ENCODE measurements at places on chromosomes 16 and 17. TPM values are rescaled to one million over a fixed set of nuclear protein-coding genes. Genes with fewer than 3 reads are reported as not detected.

The FBXL19 gene
- total RNA-seq = 36.5 TPM

The KRTAP9-2 gene
- not detected for total RNA-seq

The ANKFN1 gene
- total RNA-seq = not detected

The CCL7 gene
- not detected for total RNA-seq

The WNK4 gene
- total RNA-seq = 0.12 TPM

The MEIOC gene
- 0.42 TPM for total RNA-seq

The HEXD gene
- total RNA-seq = 36.0 TPM

DNA sequence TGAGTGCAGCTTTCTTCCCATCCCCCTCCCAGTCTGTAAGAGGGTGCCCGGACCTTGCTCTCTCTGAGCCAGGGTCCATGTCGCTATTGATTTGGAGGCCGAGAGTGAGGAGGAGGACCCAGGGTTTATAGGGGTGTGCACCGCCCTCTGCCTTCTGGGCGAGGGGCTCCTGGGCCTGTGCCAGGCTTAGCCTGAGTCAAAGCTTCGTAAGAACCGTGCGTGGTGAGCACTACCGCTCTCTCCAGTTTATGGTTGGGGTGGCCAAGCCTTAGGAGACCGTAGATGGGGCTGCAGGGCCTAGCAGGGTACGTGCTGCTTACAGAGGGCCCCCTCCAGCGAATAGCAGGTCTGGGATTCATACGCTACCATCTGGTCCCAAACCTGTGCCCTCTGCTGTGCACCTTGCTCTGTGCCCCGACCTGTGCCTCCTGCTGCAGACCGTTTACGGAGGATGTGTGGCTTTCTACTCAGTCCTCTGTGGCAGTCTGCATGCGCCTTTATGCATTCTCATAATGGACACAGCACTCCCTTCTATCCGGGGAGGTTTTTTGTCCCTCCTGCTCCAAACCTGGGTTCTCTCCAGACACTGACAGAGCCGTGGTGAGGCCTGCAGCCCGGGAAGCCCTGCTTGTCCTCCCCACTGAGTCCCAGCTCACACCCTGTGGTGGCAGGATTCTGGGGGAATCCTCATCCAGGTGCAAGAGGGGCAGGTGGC is 54.7 kb downstream of the PGS1 start:
- H3K36me3 ChIP-seq = peaks cover 11% of the 10 kb centered on the region
- H3K27me3 ChIP-seq = no peaks in the 10 kb centered on the region

DNA sequence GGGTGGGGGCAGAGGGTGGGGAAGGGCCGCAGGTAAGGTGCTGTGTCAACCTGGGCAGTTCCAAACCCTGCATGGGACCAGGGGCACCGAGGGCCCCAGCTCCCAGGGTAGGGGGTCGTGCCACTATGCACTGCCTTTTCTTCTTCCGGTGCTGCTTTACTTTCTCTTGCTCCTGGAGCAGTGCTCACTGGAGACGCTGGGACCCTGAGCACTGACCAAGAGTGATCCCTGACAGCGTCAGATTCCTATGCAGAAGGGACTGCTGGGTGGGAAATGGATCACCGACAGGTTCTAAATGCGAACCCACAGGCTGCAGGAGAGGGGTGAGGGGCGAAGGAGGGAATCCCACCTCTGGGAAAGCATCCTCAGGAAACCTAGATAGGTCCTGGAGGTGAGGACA is 470.1 kb downstream of the SOX9 start:
- no peaks in the 10 kb centered on the region for H3K36me3 ChIP-seq
- DNase-seq = no peak
- H3K4me1 ChIP-seq = peaks cover 36% of the 10 kb centered on the region
- H3K27ac ChIP-seq = peak overlapping the region; percentile 18

- DNase-seq = no peak
- H3K27ac ChIP-seq = no peak overlapping the region
- no peak overlapping the region for H3K4me3 ChIP-seq
- H3K27me3 ChIP-seq = peaks cover 27% of the 10 kb centered on the region
- H3K36me3 ChIP-seq = no peaks in the 10 kb centered on the region
Measured at GRCh38 chr17:65219124-65219523, 82.0 kb downstream of the RGS9 start.

DNA sequence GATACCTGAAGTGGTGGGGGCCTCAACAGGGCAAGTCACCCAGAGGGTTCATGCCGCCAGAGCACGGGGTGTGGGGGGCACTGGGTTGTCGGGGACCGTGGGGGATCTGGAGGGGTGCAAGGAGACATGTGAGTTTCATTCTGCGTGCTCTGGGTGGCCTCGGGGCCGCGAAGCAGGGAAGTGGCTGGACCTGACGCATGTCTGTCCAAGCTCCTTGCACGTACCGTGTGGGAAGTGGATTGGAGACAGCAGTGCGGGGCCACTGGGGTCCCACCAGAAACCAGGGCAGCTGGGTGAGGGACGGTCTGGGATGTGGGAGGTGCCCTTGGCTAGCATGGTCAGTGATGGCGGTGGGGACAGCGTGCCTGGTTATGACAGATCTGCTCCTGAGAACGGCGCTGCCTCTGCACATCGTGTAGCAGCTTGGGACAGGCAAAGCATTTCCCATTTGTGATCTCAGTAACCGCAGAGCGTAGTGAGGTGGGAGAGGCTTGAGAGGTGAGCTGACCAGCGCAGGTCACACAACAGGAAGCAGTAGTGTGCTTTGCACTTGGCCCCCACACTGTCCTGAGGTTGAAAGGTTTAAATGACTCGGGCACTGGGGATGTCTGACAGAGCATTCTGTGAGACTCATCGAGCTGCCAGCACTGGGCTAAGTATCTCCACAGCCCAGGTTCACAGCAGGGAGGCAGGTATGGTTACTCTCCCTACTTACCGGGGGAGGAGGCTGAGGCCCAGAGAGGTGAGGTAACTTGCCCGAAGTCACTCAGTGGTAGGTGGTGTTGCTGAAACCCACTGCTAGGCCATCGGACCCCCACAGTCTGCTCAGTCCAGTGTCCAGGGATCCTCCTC is 114.4 kb downstream of the SOCS1 start:
- H3K27ac ChIP-seq = peak overlapping the region; percentile 41
- DNase-seq = no peak
- H3K4me3 ChIP-seq = no peak overlapping the region
- peaks cover 51% of the 10 kb centered on the region for H3K4me1 ChIP-seq

DNA sequence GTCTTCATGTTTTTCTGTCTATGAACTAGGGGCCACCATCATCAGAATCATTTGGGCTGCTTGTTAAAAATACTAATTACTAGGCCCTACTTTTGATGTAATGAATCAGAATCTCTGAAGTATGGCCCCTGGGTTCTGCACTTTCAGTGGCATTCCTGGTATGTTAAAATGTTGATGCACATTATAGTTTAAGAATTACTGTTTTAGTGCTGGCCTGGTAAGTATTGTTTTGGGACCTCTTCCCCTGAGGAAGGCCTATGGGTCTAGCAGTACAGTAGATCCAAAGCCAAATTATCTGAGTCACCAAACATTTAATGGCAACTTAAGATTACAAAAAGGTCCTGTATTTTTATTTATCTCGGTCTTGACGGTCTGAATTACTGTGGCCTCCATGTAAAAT is 58.8 kb downstream of the AP2B1 start:
- no peak for DNase-seq
- H3K27ac ChIP-seq = no peak overlapping the region
- H3K36me3 ChIP-seq = peaks cover 44% of the 10 kb centered on the region
- no peaks in the 10 kb centered on the region for H3K4me1 ChIP-seq
- no peak overlapping the region for H3K4me3 ChIP-seq

- peaks cover 36% of the 10 kb centered on the region for H3K27me3 ChIP-seq
- H3K27ac ChIP-seq = no peak overlapping the region
- peaks cover 2% of the 10 kb centered on the region for H3K4me1 ChIP-seq
- no peaks in the 10 kb centered on the region for H3K36me3 ChIP-seq
Measured at GRCh38 chr17:54899201-54899600, 1.5 kb upstream of the TOM1L1 start.

- no peak overlapping the region for H3K27ac ChIP-seq
- H3K4me1 ChIP-seq = no peaks in the 10 kb centered on the region
Measured at GRCh38 chr17:10756619-10757018, 26.8 kb upstream of the TMEM220 start.

- no peak overlapping the region for H3K27ac ChIP-seq
- no peaks in the 10 kb centered on the region for H3K27me3 ChIP-seq
- no peak overlapping the region for H3K4me3 ChIP-seq
- no peaks in the 10 kb centered on the region for H3K36me3 ChIP-seq
- DNase-seq = no peak
- no peaks in the 10 kb centered on the region for H3K4me1 ChIP-seq
Measured at GRCh38 chr16:20399185-20399584, 5.4 kb downstream of the PDILT start.

GRCh38 chr17:71726341-71726740 is 394.5 kb upstream of the SOX9 start:
- no peak overlapping the region for H3K27ac ChIP-seq
- H3K4me1 ChIP-seq = no peaks in the 10 kb centered on the region
- no peaks in the 10 kb centered on the region for H3K27me3 ChIP-seq
- no peak for DNase-seq
- no peak overlapping the region for H3K4me3 ChIP-seq
- H3K36me3 ChIP-seq = no peaks in the 10 kb centered on the region

DNA sequence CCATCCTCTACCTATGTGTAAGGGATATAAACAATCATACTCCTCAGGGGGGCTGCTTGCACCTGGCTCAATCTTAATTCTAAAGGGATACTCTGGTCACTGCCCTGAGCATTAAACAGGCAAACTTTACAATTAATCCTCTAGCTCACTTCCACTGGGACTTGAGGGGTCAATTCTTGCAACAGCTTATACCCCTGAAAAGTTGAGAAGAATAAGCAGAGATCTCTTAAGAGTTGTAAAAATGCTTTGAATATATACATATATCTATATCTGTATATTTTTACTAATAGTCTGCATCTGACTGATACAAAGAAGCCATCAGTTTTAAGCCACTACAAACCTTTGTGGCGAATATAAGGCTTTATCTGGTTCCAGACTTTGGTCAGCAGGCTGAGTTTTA is 19.6 kb downstream of the HEATR6 start:
- H3K36me3 ChIP-seq = peaks cover 60% of the 10 kb centered on the region
- no peaks in the 10 kb centered on the region for H3K4me1 ChIP-seq
- no peaks in the 10 kb centered on the region for H3K27me3 ChIP-seq
- no peak for DNase-seq
- H3K4me3 ChIP-seq = no peak overlapping the region

GRCh38 chr17:75832164-75832651 is 12.0 kb downstream of the UNC13D start:
- H3K4me1 ChIP-seq = peaks cover 25% of the 10 kb centered on the region
- peak; percentile 72 for DNase-seq
- H3K27me3 ChIP-seq = no peaks in the 10 kb centered on the region
- H3K36me3 ChIP-seq = peaks cover 40% of the 10 kb centered on the region
- H3K27ac ChIP-seq = peak overlapping the region; percentile 91
- H3K4me3 ChIP-seq = peak overlapping the region; percentile 78

- H3K27ac ChIP-seq = no peak overlapping the region
- H3K36me3 ChIP-seq = peaks cover under 1% of the 10 kb centered on the region
- H3K4me3 ChIP-seq = no peak overlapping the region
Measured at GRCh38 chr16:79672524-79672923, 72.0 kb upstream of the MAF start.

GRCh38 chr16:50736448-50736847 is 5.4 kb upstream of the CYLD start:
- no peaks in the 10 kb centered on the region for H3K27me3 ChIP-seq
- no peak overlapping the region for H3K27ac ChIP-seq
- H3K36me3 ChIP-seq = peaks cover 37% of the 10 kb centered on the region

GRCh38 chr17:64413513-64413912 is 22.9 kb upstream of the PECAM1 start:
- peaks cover 9% of the 10 kb centered on the region for H3K27me3 ChIP-seq
- H3K4me1 ChIP-seq = peaks cover 6% of the 10 kb centered on the region
- no peak overlapping the region for H3K4me3 ChIP-seq
- H3K27ac ChIP-seq = no peak overlapping the region
- no peaks in the 10 kb centered on the region for H3K36me3 ChIP-seq
- no peak for DNase-seq

- peak; percentile 59 for DNase-seq
- no peak overlapping the region for H3K4me3 ChIP-seq
- H3K4me1 ChIP-seq = peaks cover 10% of the 10 kb centered on the region
- H3K36me3 ChIP-seq = peaks cover 36% of the 10 kb centered on the region
- no peaks in the 10 kb centered on the region for H3K27me3 ChIP-seq
Measured at GRCh38 chr17:58315281-58315711, 13.3 kb downstream of the TSPOAP1 start.

DNA sequence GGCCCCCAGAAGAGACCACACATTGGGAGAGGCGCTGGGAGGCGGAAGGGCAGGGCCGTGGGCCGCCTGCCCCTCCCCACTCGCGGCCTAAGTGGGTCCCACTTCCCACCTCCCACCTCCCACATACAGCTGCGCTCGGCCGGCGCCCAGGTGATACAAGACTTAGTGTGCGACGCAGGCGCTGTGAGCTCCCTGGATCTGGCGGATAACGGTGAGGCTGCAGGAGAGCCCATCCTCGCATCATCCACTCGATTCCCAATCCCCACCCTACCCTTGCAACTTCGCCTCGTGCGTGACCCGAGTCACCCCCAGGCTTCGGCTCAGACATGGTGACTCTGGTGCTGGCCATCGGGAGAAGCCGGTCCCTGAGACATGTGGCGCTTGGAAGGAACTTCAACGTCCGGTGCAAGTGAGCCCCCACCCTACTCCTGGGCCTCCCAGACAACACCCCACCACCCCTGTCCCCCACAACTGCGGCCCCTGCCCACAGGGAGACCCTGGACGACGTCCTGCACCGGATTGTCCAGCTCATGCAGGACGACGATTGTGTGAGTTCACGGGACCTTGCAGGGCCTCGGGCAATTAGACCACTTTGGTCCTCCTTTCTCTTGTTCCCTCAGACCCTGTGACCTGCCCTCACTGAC is 3.9 kb downstream of the CARMIL2 start:
- H3K36me3 ChIP-seq = peaks cover 45% of the 10 kb centered on the region
- H3K27ac ChIP-seq = no peak overlapping the region
- no peak for DNase-seq
- no peak overlapping the region for H3K4me3 ChIP-seq
- peaks cover 21% of the 10 kb centered on the region for H3K4me1 ChIP-seq

GRCh38 chr16:88196471-88197400 is 186.0 kb upstream of the ZNF469 start:
- H3K4me3 ChIP-seq = no peak overlapping the region
- no peaks in the 10 kb centered on the region for H3K4me1 ChIP-seq
- H3K27me3 ChIP-seq = no peaks in the 10 kb centered on the region

DNA sequence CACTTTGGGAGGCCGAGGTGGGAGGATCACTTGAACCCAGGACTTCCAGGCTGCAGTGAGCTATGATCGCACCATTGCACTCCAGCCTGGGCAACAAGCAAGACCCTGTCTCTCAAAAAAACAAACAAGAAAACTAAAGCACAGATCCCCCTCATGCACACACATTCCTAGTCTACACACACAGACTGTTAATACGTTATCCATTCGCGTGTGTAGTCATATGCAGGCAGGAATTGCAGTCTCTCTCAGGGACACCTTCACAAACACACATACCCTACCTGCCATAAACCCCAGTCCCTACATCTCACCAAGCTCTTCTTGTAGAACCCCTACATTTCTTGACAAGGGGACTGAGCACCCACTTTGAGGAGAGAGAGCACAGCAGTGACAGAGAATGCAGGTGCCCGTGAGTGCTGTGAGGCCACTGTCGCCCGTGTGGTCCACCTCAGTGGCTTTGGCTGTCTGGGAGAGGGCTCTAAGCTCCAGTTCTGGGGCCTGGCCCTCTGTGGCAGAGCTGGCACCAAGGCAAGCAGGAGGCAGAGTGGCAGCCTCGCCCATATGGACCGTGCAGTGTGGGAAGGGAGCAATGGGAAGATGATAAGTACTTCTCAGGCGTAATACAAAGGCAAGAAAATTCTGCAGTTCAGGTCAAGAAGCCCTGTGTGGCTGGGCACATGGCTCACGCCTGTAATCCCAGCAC is 59.0 kb upstream of the RPH3AL start:
- DNase-seq = peak; percentile 63
- H3K27ac ChIP-seq = peak overlapping the region; percentile 100
- peak overlapping the region; percentile 93 for H3K4me3 ChIP-seq
- peaks cover 5% of the 10 kb centered on the region for H3K27me3 ChIP-seq
- H3K4me1 ChIP-seq = peaks cover 68% of the 10 kb centered on the region

Data from activated CD4-positive, alpha-beta T cell treated with anti-CD3 and anti-CD28 coated beads, Interleukin-2, amount 10 ng/mL, durations not matched to agents 24 days and 14 days (primary cell).